Activated CD8-positive, alpha-beta memory T cell treated with anti-CD3 and anti-CD28 coated beads, Interleukin-2, amount 50 U/mL, for 4 hours (primary cell): ENCODE measurements at places on chromosomes 11 and 22.

GRCh38 chr22:49993649-49994360, 18.8 kb downstream of the IL17REL start:
- DNase-seq: no peak

GRCh38 chr11:10943968-10944367, 86.1 kb upstream of the ZBED5 start:
- DNase-seq: no peak

DNA sequence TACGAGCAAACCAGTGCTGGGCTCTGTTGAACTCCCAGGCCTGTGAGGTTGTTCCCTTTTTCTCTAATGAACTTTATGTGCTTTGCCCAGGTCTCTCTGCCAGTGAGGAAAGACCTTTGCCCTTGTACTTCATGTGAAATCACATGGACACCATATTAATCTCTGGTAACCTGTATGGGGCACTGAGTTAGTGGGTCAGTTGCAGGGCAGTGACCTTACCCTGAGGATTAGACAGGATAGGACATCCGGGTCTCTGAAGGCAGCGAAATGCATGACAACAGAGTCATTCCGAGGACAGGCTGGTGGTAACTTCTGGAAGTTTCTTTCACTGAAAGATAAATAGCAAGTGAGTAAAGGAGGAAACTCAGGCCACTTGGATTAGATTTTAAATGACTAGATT, 93.7 kb downstream of the ZBTB16 start:
- DNase-seq: no peak

GRCh38 chr11:119724956-119725355, 4.0 kb downstream of the NECTIN1 start:
- DNase-seq: no peak

GRCh38 chr11:129881570-129882170, 13.7 kb downstream of the NFRKB start:
- DNase-seq: peak; percentile 47

DNA sequence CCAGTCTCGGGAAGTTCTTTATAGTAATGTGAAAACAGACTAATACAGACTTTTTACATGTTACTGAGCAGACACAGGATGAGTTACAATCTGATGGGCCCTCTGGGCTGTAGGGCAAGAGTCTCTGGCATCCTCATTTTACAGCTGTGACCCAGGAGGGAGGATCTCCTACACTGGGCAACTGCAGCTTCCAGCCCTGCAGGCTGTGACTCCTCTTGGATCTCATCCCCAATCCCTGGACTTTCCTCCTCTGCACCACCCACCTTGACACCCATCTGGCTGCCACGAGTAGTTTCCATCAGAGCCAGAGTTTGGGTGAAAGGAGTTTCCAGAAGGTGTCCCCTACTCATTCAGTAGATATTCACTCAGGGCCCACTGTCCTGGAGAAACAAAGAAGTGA, 48.9 kb upstream of the MYEOV start:
- DNase-seq: no peak

DNA sequence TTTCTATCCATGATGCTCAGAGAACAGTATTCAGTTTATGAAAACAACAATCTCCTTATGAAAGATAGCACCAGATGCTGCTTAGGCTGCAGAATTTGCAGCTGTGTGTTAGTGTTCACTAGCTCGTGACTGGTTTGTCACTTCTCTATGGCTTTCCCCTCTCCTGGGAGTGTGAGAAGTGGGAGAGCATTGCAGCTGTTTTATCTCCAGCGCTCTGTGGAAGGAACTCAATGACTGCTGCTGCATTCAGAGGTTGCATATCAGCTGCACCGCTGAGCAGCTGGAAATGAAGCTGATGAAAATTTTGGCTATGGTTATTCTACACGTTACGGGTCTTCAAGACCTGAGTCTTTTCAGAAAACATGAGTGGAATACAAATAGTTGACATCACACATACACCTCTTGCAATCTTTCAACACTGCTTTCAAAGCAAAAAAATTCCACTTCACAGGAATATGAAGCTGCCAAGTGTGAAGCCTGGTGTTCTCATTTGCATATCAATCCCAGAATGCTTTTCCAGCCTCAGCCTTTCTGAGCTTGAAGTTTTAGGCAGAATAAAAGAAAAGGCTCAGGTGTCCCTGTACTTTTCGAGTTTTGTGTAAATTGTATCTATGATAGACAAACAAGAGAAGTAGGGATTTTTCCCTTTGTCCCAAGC, 149.3 kb upstream of the DDI1 start:
- DNase-seq: no peak

- no peak for DNase-seq
Measured at GRCh38 chr11:100584201-100584985, 102.7 kb upstream of the ARHGAP42 start.

DNA sequence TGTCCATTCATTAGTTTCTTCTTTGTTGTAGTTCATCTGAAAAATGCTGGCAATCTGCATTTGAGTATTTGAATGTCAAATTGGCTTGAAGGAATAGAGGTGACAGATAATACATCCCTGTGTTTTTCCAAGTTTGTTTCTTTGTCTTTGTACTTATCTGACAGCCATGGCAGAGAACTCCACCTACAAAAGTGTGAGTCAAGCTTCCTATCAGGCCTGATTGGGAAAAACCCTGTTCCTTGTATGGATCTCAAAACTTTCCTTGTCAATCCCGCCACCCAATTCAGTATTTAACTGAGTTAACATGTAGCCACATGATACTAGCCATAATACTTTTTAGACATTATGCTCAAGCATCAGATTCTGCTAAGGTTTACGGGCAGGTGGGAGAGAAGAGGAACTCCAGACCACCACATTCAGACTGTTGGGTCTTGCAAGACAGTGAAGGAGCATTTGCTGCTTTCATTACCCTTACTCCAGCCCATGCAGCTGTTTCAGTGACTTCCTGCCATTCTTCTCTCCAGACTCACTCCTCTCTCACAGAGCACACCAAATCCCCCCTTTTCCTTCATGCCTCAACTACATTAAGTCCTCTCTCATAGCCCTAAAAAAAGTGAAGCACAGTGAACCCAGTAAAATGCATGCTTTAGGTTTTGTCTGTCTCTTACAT, 65.9 kb downstream of the BLID start:
- no peak for DNase-seq

GRCh38 chr11:113131036-113131775, 170.0 kb downstream of the NCAM1 start:
- no peak for DNase-seq

- DNase-seq: no peak
Measured at GRCh38 chr11:45713573-45713972, 48.2 kb upstream of the CHST1 start.

- DNase-seq: no peak
Measured at GRCh38 chr22:28231441-28231840, 312.4 kb upstream of the PITPNB start.

- no peak for DNase-seq
Measured at GRCh38 chr11:120217941-120218694, 7.3 kb downstream of the OAF start.

DNA sequence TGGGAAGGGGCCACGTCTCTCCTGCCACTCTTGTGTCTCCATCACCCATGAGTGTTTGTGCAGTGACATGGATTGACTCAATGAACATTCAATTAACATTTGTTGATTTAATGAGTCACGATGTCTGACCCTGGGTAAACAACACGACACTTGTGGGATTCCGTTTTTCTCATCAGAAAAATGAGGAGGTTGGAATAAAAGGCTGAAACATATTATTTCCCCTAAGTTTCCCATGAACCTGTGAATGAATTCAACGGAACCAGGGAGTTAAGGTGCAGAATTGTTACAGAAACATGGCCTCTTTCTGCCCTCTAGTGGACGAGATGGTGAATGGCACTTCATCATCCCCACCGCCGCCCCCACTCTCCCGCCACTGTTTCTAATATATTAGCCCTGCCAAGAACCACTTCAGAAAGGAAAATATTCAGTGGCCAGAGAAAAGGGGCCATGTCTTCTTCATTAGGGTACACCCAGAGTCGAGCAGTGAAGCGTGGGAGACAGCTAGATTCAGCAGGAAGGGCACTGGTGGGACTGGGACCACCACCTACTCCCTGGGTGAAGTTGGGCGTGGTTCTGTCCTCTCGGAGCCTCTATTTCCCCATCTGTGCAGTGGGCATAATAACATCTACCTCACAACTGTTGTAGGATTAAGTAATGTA, 46.3 kb upstream of the SYT13 start:
- DNase-seq: peak; percentile 45

DNA sequence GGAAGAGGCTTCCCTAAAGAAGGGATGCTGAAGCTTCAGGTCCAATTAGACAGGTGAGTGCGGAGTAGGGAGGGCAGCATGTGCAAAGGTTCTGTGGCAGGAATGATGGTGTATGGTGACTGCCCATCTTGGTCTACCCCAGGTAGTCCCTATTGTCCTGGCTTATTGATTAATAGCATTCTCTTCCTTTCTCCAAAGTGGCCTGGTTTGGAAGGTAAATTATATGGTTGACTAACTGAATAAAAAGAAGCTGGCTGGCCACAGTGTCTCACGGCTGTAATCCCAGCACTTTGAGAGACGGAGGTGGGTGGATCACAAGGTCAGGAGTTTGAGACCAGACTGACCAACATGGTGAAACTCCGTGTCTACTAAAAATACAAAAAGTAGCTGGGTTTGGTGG, 230.5 kb downstream of the MIAT start:
- DNase-seq: no peak

DNA sequence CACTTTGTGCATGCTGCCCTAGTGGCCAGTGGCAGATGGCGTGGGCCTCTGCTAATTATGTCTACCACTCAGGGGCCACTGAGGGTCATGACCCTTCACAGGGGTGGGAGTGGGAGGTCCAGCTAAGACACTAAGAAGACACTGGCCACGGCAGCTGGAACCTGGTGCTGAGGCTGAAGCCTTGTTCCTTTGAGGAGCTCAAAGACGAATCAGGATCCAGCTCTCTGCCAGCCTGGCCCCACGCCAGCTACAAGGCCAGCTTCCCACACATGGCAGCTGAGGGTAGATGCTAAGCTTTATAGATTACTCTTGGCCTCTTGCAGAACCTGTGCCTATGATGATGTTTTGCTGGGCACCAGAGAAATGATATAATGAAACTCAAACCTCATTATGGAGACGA, 226.3 kb downstream of the DSCAML1 start:
- DNase-seq: no peak

DNA sequence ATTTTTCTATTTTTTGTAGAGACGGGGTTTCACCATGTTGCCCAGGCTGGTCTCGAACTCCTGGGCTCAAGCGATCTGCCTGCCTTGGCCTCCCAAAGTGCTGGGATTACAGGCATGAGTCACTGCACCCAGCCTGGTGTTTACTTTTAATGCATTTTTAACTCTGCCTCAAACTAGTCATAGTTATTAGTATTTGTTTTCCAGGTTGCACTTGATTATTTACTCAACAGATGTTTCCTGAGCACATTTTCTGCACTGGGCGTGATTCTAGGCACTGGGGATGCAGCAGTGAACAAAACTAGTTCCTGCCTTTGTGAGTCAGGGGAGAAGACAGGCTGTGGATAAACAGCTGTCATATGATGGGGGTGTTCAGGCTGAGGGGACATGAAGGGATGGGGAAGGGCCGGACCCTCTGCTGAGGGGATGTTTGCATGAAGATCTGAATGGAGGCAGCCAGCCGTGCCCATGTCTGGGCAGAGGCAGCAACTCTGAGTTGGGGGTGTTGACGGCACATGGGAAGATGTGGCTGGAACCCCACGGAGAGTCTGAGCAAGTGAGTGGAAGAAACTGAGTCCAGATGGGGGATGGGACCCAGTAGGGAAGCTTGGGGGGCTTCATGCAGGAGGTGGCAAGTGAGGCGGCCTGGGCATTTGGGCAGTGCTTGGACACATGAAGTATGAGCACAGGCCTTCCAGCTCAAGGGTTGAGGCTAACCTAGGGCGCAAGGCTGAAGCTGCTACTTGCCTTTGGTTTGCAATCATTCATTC, 34.4 kb downstream of the MPPED1 start:
- DNase-seq: no peak

- no peak for DNase-seq
Measured at GRCh38 chr11:18111005-18111404, 5.1 kb upstream of the SAAL1 start.

- DNase-seq: no peak
Measured at GRCh38 chr11:95727620-95728019, 62.0 kb downstream of the FAM76B start.

GRCh38 chr11:113574586-113574985, 99.4 kb upstream of the DRD2 start:
- no peak for DNase-seq

GRCh38 chr22:49619301-49619700, 208.4 kb downstream of the BRD1 start:
- DNase-seq: no peak

DNA sequence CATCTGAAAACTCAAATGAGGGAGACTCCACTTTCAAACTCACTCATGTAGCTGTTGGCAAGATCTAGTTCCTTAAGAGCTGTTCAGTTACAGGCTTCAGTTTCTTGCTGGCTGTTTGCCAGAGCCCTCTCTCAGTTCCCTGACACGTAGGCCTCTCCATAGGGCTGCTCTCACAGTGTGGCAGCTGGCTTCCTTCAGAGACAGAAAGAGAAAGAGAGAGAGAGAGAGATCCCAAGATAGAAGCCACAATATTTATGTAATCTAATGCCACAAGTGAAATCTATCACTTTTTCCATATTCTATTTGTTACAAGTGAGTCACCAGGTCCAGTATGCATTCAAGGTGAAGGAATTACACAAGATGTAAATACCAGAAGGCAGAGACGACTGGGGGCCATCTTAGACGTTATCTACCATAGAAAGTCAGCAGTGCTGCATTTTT, 168.8 kb downstream of the RCN1 start:
- no peak for DNase-seq

DNA sequence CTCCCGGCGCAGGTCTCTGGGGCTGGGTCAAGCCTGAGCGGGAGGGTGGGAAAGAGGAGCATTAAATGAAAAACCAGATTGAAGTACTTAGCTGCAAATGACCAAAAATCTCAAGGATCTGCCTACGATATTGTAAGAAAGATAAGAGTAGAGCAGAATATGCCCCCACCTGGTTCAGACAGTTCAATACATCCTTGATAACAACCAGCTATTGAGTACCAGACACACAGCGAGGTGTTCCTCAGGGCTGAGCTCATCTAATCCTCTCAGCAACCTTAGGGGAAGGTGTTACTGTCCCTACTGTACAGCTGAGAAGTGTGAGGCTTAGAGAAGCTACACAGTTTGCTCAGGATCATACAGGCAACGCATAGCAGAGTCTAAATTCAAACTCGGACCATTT, 27.4 kb upstream of the HMGXB4 start:
- DNase-seq: no peak

DNA sequence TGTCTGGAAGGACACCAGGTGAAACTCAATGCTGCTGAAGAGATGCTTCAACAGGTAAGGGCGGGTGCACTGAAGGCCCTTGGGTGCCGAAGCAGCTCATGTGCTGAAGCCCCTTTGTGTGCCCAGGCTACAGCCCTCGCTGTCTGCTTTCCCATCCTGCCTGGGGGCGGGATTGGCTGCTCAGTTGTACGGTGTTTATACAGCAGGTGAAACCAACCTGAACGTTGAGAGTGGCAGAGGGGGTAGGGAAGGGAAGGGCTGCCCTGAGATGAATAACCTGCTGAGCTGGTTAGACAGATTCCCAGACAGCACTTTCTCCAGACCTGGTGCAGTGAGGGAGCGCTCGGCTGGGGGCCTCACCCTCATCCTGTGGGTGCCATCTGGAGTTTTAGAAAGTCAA, 75.7 kb downstream of the CYB5R2 start:
- DNase-seq: no peak
